ENCODE measurements at places on chromosomes 4 and X. TPM values are rescaled to one million over a fixed set of nuclear protein-coding genes. Genes with fewer than 3 reads are reported as not detected.

DNA sequence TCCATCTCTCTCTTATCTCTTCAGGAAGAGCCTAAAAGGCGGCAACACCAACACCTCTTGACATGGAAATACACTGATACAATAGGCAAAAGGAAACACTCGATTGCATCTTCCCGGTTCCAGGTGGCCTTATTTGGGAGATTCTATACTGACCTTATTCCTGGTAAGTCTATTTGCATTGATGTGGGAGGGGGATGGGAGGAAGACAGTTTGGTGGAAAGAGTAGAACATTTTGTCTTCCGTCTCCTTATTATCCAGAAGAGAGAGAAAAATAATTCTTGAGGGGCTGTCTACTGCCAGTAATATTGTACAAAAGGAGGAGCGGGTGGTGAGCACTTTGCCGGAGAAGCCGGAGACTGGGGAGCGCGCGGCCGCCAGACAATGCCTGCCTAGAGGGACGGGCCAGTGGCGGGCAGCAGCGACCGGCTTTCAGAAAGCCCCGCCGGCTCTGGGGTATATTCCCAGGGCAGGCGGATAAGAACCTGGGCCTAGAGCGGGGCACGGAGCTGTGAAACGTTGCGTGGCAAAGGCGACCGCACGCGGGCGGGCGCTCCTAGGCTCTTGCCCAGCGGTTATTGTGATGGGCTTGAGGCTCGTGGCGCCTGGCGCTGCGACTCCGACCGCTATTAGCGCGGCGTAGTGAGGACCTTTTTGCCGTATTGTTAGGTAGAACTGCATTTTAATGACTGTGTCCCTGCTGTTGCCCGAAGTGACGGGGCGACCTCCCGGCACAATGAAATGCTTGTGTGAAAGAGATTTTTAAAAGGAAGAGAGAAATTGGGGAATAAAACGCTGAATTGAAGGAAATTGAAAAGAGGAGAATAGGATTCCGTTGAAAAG is 518 bp downstream of the PRDM8 start:
- DNase-seq = no peak

GRCh38 chrX:56986138-56986537 is 9.2 kb downstream of the SPIN3 start:
- DNase-seq = no peak

DNA sequence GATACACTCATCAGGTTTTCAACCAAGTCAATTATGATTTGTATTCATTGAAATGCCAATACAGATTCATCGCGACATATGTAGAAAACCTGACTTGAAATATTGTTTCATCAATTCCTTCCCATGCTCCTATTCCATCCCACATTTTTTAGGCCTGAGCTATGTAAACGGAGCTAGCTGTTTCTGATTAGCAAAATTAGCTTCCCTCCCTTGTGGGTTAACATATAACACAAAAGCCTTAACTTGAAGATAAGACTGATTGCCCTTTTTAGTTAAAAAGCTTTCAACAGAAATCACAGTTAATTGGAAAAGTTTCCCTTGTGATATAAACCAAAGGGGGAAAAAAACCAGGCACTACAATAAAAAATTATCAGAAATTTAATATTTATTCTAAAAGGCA is 32.8 kb upstream of the DCLK2 start:
- DNase-seq = no peak

The GIMD1 gene
- total RNA-seq = not detected

DNA sequence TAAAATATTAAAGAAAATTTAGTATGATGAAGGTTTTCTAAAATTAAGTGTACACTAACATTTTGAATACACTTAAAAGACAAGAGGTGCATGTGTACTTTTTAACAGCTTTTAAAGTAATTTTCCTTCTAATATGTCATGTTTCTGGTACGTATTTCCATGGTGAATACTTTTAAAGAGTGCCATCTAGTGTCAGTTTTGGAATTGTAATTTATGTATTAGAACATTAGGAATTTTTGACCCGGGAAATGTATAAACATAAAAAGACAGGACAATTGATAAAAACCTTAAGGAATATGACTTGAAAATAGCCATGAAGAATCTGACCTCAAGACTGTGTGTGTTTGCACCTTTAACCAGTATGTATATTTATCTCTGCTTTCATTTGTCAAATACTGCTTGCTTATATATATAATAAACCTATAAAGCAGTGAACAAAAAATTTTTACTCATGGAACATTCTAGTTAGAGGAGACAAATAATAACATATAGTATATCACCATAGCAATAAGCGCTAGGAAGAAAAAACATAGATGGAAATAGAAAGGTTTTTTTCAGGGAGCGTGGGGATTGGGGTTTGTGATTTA is 7.2 kb downstream of the GSTCD start:
- DNase-seq = no peak

The S100G gene
- not detected for total RNA-seq

The TMPRSS11D gene
- not detected for total RNA-seq

DNA sequence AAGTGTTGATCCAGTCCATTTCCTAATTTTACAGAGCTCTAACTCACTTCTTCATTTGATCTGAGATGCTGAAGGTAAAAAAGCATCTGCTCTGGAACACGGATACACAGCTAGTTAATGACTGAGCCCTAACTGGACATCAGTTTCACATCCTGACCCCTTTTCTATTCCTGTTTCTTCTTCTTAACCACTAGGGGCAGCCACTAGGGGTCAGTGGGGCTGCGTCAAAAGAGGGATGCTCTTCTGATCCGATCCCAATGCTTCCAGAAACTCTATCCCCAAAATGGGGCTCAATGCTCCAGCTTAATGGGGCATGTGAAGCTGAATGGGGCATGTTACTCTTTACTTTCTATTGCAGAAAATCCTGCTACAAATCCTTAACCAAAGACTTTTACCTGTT is 33.4 kb upstream of the PHKA2 start:
- no peak for DNase-seq

The NSUN7 gene
- 1.6 TPM for total RNA-seq

- no peak for DNase-seq
Measured at GRCh38 chrX:74363914-74364313, 57.4 kb upstream of the SLC16A2 start.

GRCh38 chrX:17689971-17690409 is 47.3 kb upstream of the SCML1 start:
- peak; percentile 27 for DNase-seq

All from glomerular endothelial cell (primary cell).